CD8-positive, alpha-beta memory T cell (primary cell): ENCODE measurements at places on chromosomes 13 and 19. TPM values are rescaled to one million over a fixed set of nuclear protein-coding genes. Genes with fewer than 3 reads are reported as not detected.

Gene BCL3
- 9.8 TPM for polyA plus RNA-seq

Gene ZBTB7A
- 86.1 TPM for polyA plus RNA-seq

Gene KATNAL1
- polyA plus RNA-seq = 5.6 TPM

Gene RGCC
- polyA plus RNA-seq = 83.0 TPM

Gene LAIR1
- 110 TPM for polyA plus RNA-seq

Gene OR7A5
- not detected for polyA plus RNA-seq

Gene CACNG8
- polyA plus RNA-seq = not detected

- H3K4me1 ChIP-seq = peaks cover 5% of the 10 kb centered on the region
- peaks cover 6% of the 10 kb centered on the region for H3K27me3 ChIP-seq
- no peak overlapping the region for H3K27ac ChIP-seq
- no peak for DNase-seq
- H3K4me3 ChIP-seq = no peak overlapping the region
These were observed 41.0 kb downstream of the EFNB2 start for GRCh38 chr13:106494506-106494905.

DNA sequence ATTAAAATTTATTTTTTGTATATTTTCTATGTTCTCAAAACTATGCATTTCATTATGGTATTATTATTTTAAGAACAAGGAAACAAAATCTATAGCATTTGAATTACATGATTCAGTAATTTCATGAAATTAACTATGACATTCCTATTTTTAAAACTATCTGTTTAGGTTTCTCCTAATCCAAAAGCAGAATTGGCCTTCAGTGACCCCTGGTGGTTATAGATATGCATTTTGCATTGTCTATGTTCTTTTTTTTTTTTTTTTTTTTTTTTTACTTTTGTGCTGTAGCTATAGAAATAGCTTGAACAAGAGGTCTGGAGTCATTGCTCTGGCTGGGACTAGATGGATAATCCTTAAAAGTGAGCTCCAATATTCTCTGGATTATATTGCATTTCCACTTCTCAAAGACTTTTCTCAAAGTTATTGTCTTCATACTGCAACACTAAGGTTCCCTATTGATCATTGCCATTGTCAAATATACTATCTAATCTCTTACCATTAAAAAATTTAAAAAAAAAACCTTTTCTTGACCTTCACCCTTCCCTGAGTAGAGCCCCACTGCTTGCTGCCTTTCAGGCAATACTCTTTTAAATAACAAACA lies 15.9 kb upstream of the DNAJC3 start:
- H3K27me3 ChIP-seq = peaks cover 4% of the 10 kb centered on the region
- no peaks in the 10 kb centered on the region for H3K36me3 ChIP-seq
- no peak for DNase-seq
- H3K4me3 ChIP-seq = no peak overlapping the region
- no peaks in the 10 kb centered on the region for H3K4me1 ChIP-seq

- H3K27ac ChIP-seq = no peak overlapping the region
- no peaks in the 10 kb centered on the region for H3K27me3 ChIP-seq
- no peak overlapping the region for H3K4me3 ChIP-seq
- no peak for DNase-seq
These were observed 98.7 kb downstream of the CCNA1 start for GRCh38 chr13:36530861-36531590.

DNA sequence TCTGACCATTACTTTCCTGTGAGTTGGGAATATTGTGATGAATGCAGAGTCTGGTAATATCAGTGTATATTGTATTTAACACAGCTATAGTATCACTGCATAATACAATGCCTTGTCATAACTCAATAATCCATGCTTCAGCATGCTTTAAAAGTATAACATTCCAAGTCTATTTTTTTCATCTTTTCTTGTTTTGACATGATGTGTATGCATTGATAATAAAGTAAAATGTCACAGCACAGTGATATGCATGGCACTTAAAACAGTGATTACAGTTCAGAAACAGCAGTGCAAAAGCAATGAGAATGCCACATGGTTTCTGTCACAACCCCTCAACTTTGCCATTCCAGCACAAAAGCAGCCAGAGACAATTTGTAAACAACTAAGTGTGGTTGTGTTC lies 17.8 kb downstream of the KATNAL1 start:
- no peaks in the 10 kb centered on the region for H3K36me3 ChIP-seq
- no peak overlapping the region for H3K27ac ChIP-seq
- DNase-seq = no peak
- H3K27me3 ChIP-seq = no peaks in the 10 kb centered on the region

GRCh38 chr19:43331435-43332010 lies 22.0 kb upstream of the CD177 start:
- no peaks in the 10 kb centered on the region for H3K36me3 ChIP-seq
- H3K27me3 ChIP-seq = no peaks in the 10 kb centered on the region
- no peak overlapping the region for H3K4me3 ChIP-seq

DNA sequence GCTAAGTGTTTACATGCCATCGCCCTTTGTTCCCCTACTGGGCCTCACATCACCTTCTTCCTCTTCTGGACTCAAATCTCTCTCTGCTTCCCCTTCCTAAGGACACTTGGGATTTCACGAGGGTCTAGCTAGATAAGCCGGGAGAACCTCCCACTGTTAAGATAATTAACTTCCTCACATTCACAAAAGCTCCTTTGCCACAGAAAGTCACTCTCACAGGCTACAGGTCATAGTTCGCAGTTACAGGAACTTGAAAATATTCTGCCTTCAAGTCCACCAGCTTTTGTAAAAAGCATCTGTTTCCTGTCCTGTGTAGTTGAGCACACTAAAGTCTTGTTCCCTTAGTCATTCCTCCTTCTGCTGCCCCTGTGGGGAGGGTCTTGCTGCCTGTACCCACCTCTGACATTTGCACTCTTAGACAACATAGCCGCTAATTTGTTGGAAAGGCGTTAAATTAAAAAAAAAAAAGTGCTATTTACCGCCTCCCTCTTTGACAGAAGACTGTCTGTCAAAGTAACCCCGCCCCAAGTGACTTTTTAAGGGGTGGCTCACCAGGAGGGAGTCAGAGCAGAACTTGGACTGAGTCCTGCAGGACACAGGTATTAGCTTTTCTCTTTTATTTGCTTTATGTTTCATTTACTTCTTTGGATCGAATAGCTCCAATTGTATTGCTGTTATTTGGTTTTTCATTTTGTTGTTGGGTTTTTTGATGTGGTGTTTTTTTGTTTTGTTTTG lies 26.8 kb upstream of the CEACAM21 start:
- no peaks in the 10 kb centered on the region for H3K27me3 ChIP-seq
- H3K4me3 ChIP-seq = peak overlapping the region; percentile 88
- peaks cover 6% of the 10 kb centered on the region for H3K36me3 ChIP-seq
- DNase-seq = peak; percentile 85
- peaks cover 56% of the 10 kb centered on the region for H3K4me1 ChIP-seq

DNA sequence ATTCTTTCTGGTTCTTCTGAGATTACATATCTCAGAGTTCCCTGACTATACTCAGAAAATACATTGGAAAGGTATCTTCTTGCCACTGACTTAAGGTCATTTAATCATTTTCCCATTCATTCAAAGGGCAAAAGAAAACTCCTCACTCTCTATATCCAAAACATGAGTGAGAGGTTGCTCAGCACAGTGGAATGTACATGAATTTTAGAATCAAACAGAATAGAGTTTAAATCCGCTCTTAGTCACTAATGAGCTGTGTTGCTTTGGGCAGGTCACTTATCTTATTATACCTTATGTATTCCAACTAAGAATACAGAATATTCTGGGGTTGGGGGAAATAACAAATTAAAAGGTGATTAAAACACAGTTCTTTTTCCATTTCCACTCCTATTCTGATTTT lies 452.6 kb upstream of the KLF12 start:
- no peaks in the 10 kb centered on the region for H3K4me1 ChIP-seq
- H3K27ac ChIP-seq = no peak overlapping the region
- H3K27me3 ChIP-seq = no peaks in the 10 kb centered on the region
- no peaks in the 10 kb centered on the region for H3K36me3 ChIP-seq
- H3K4me3 ChIP-seq = no peak overlapping the region
- DNase-seq = no peak

DNA sequence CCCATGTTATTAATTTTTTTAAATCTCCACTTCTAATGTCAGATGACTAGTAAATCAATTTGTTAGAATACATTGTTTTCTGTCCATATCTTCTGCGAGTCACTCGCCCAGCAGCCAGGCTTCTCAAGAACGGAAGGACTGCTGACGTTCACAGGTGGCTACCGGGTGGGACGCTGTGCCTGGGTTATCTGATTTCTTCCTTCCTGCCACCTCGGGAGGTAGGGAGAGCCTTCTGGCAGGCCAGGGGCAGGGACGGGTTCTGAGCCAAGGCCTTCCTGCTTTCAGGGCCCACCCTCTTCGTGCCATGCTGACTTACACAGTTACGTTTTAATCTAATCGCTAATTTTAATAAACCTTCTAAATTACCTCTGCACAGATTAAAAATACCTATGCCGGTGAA lies 7.9 kb upstream of the C1QTNF9 start:
- no peaks in the 10 kb centered on the region for H3K4me1 ChIP-seq
- H3K4me3 ChIP-seq = no peak overlapping the region
- no peak overlapping the region for H3K27ac ChIP-seq
- no peak for DNase-seq
- no peaks in the 10 kb centered on the region for H3K27me3 ChIP-seq
- peaks cover 76% of the 10 kb centered on the region for H3K36me3 ChIP-seq

GRCh38 chr13:97261254-97262005 lies 39.3 kb downstream of the MBNL2 start:
- H3K4me3 ChIP-seq = no peak overlapping the region
- no peaks in the 10 kb centered on the region for H3K36me3 ChIP-seq
- H3K27ac ChIP-seq = no peak overlapping the region
- H3K4me1 ChIP-seq = peaks cover 27% of the 10 kb centered on the region
- H3K27me3 ChIP-seq = no peaks in the 10 kb centered on the region

- no peaks in the 10 kb centered on the region for H3K4me1 ChIP-seq
- no peak overlapping the region for H3K4me3 ChIP-seq
- DNase-seq = no peak
- no peak overlapping the region for H3K27ac ChIP-seq
- H3K36me3 ChIP-seq = peaks cover 46% of the 10 kb centered on the region
- H3K27me3 ChIP-seq = no peaks in the 10 kb centered on the region
These were observed 717 bp upstream of the C13orf46 start for GRCh38 chr13:113974304-113975281.

DNA sequence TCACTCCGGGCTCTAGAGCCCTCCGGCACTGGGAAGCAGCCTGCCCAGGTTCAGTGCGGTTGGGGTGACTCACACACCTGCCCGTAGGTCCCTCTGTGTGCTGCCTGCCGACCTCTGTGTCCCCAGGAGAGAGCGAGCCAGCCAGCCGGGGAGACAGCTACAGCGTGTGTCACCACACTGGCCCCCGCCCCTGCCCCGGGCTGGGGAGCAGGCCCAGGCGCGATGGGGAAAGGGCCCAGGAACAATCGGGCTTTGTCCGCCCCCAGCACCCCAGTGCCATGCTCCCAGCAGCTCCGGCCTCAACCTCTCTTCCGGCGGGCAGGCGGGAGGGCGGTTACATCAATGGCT lies at the start of gene KLK6:
Gene KLK6 (minus strand): TSS at position 179 of the 348 bp plus-strand sequence. CDS start 1,487 bp downstream, outside the sequence.
- no peak for DNase-seq
- no peak within 1 kb of the TSS for H3K4me3 ChIP-seq
- no peaks in the 10 kb centered on the region for H3K36me3 ChIP-seq
- H3K27me3 ChIP-seq = no peaks in the 10 kb centered on the region
- no peak within 1 kb of the TSS for H3K27ac ChIP-seq
- H3K4me1 ChIP-seq = no peaks in the 10 kb centered on the region

DNA sequence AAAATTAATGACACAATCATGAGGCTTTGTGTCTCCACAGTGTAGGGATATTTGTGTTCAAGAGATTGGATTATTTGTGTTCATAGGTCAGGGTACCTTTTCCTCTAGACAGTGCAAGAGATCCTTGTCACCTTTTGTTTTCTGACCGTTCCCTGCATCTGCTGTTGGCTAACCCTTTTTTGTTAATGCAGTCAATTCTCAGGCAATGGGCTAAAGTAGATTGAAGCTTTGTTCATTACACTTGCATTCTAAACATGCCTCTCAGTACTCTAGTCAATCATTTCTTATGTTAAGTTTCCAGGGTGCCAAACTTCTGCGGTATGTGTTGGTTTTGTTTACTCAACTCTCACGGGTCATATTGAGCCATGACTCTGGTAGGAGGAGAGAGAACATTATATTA lies 1.8 kb upstream of the MED4 start:
- peaks cover 20% of the 10 kb centered on the region for H3K4me1 ChIP-seq
- no peak overlapping the region for H3K4me3 ChIP-seq
- H3K27me3 ChIP-seq = no peaks in the 10 kb centered on the region
- no peaks in the 10 kb centered on the region for H3K36me3 ChIP-seq

GRCh38 chr19:43532571-43532961 lies 422 bp upstream of the ZNF575 start:
- no peaks in the 10 kb centered on the region for H3K27me3 ChIP-seq
- no peaks in the 10 kb centered on the region for H3K36me3 ChIP-seq
- peak overlapping the region; percentile 79 for H3K27ac ChIP-seq
- H3K4me1 ChIP-seq = peaks cover 8% of the 10 kb centered on the region

DNA sequence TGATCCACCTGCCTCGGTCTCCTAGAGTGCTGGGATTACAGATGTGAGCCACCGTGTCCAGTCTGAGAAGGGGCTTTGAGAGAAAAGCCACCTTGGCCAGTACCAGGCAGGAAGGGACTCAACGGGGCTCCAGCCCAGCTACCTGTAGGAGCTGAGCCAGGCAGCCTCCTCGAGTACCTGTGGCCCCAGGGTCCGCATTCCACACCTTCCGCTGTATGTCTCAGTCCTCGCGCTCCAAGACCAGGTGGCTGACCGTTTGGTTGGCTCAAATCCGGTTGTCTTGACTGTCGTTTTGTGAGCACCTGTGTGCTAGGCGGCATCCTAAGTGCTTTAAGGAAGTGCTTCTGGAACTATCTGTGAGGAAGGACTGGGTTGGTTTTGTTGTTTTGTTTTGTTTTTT lies 16.2 kb downstream of the MARK4 start:
- no peaks in the 10 kb centered on the region for H3K36me3 ChIP-seq
- no peak overlapping the region for H3K27ac ChIP-seq
- no peak for DNase-seq

GRCh38 chr13:69077267-69077666 lies 1030.4 kb upstream of the ATXN8OS start:
- no peaks in the 10 kb centered on the region for H3K4me1 ChIP-seq
- no peaks in the 10 kb centered on the region for H3K36me3 ChIP-seq
- H3K4me3 ChIP-seq = no peak overlapping the region

- H3K27me3 ChIP-seq = no peaks in the 10 kb centered on the region
- no peak for DNase-seq
- no peak overlapping the region for H3K4me3 ChIP-seq
- H3K27ac ChIP-seq = no peak overlapping the region
- peaks cover 23% of the 10 kb centered on the region for H3K4me1 ChIP-seq
These were observed 2.3 kb upstream of the ASF1B start for GRCh38 chr19:14138576-14139265.

DNA sequence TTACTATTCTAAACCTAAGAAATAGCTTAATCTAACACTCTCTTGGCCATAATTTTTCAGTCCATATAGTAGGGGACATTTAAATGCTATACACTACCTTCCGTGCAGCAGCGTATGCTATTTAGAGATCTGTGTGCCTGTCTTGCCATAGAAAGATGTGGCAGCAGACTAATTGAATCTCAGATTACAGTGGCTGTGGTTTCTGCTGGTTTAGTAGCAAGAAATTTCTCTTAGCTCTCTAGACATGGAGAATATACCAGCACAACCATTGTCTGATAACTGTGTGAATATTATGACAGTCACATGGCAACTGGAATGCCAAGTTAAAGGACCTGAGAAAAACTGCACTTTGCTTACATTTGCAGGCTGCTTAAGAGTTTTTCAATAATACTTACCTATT lies 672.4 kb upstream of the MIR17HG start:
- no peaks in the 10 kb centered on the region for H3K27me3 ChIP-seq
- no peak for DNase-seq
- no peak overlapping the region for H3K27ac ChIP-seq
- H3K4me3 ChIP-seq = no peak overlapping the region
- H3K36me3 ChIP-seq = no peaks in the 10 kb centered on the region
